Stimulated activated CD4-positive, alpha-beta T cell treated with anti-CD3 and anti-CD28 coated beads, TNF-alpha, amount 100 ng/mL, for 4 hours (primary cell): ENCODE measurements at places on chromosomes 2 and 18.

DNA sequence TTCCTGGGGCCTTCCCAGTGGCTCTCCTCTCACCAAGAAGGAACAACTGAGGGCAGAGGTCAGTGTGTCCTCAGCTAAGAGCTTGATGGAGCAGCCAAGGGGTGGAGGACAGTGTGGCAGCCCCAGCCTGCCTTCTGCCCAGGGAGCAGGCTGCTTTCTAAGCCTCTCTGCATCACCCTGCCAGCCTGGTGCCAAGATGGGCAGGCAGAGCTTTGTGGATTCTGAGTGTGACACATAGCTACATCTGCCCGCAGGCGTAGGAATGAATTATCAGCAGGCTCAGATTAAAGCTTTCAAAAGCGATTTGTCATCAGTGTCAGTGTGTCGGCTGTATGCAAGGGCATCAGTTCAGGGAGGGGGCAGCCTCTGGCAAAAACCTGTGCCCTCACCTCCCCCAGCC lies 8.7 kb downstream of the MAL start:
- no peak for DNase-seq

- DNase-seq, result no peak
Measured at GRCh38 chr2:239700686-239701345, 300.0 kb upstream of the HDAC4 start.

- no peak for DNase-seq
Measured at GRCh38 chr2:236200378-236200777, 32.2 kb upstream of the GBX2 start.

- DNase-seq, result no peak
Measured at GRCh38 chr2:236340251-236340650, 76.0 kb upstream of the ASB18 start.

- no peak for DNase-seq
Measured at GRCh38 chr2:102107741-102108070, 34.8 kb upstream of the IL1R1 start.

GRCh38 chr18:67525328-67526099 lies 9.0 kb upstream of the DSEL start:
- DNase-seq, result no peak

DNA sequence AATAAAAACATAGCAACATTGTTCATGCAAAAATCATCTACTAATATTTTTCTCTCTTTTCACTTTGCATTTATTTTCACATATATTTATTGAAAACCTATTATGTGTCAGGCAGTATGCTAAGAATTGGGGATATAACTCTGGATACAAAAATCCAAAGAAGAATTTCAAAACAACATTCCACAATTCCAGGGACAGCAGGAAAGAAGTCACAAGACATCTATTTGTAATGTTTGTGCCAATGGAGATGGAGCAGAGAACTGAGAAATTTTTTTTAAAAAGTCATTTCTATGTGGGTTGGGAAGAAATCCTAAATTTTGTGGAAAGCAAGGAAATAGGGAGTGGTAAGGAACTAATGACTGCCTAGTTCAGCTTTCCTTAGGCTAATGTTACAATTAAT lies 128.6 kb upstream of the TLK1 start:
- no peak for DNase-seq

- no peak for DNase-seq
Measured at GRCh38 chr2:64942693-64943092, 46.5 kb upstream of the SLC1A4 start.

GRCh38 chr2:118686346-118686745 lies 161.1 kb downstream of the EN1 start:
- DNase-seq, result no peak

DNA sequence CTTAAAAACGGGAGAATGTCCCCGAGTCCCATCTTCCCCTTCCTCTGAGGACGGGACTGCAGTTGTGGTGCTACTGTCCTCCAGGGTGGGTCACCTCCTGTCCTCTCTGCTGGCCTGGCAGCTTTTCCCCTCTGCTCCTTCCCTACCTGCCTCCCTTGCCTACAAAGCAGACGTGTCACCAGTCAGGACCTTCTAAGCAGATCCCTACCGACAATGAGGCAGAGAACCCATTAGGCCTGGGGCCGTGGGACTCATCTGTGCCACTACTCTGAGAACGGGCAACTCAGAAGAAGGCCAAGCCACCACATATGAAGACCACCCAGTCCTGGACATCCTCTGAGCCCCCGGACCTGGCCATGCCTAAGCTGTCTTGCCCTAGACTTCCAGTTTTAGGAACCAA lies 103.0 kb upstream of the TEX51 start:
- DNase-seq, result no peak

GRCh38 chr2:152051436-152051835 lies 47.4 kb downstream of the CACNB4 start:
- DNase-seq, result no peak

- DNase-seq, result no peak
Measured at GRCh38 chr2:100262046-100262445, 60.3 kb downstream of the LONRF2 start.

DNA sequence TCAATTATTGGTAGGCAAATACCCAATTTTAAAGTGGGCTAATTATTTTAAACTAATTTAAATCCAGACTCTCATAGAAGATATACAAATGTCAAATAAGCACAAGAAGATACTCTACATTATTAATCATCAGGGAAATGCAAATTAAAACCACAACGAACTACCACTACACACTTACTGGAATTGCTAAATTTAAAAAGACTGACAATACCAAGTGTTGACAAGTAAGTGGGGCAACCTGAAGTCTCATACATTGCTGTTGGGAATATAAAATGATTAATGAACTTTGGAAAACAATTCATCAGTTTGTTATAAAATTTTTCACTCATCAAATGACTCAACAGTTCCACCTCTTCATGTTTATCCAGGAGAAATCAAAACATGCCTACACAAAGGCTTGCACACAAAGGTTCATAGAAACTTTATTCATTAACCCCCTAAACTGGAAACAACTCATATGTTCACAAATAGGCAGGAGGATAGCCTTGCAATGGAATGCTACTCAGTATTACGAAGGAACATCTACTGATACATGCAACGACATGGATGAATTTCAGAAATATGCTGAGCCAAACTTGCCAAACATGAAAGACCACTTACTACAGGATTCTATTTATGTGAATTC lies 120.8 kb downstream of the MCFD2 start:
- DNase-seq, result no peak

DNA sequence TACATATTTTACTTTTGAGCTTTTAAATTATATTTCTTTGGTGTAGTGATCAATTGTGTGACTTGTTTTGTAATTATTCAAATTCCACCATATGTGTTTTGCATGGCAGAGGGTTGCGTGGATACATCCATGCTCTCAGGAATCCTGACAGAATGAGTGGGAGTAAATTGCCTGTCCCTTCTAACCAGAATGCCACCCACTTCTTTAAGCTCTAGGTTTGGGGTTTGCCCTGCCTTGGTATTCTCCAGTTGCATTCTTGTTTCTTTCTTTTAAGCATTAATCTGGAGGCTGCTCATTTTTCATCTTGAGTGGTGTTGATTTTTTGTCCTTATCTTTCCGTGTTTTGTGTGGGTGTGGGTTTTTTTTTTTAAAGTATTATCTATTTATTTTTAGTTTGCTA lies 360.0 kb downstream of the PTPRM start:
- DNase-seq, result no peak

DNA sequence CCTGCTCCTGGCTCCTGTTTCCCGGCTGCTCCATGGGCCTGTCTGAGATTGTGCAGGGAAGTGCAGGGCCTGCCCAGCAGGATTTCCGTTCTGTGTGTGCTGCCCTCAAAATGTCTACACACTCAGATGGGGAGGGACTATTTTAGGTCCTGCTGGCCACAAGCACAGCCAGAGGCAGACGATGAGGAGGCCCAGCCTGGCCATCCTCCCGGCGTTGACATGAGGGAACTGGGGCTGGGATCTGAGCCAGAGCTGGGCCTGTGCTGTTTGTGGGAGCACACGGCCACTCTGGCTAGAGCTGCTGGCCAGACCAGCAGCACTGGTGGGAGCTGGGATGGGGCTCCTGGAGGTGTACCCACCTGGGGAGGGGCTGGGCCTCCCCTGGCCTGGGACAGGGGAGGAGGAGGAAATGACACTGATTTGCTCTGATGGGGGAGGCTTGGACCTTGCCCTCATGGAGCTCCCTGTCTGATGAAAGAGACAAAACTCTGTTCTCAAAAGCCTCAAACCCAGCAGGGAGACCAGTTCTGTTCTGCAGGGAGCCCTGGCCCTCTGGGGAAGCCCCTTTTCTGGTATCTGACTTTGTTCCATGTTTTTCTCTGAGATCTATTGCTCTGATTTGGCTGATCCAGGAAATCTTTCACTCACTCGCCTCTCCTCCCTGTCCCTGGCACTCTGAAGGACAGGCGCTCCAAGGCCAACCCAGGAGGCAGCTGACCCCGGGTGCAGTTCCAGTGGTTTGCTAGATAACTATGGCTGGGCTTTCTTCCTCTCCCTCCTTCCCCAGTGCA lies 161.8 kb downstream of the DYSF start:
- DNase-seq, result no peak

DNA sequence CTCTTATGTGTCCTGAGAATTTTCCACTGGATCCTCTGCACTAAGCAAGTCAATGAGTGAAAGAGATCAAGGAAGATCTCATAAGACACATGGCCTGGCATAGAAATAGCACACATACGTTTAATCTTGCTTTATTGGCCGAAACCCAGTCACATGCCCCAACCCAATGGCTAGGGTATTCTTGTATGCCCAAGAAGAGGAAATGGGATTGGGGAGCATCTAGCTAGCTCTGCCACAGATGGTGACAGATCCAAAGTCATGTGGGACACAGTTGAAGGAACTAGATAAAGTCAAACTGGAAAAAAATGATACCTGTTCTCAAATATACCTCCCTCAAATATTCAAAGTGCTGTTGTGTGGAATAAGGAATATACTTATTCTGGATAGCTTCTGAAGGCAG lies 74.7 kb downstream of the CD28 start:
- DNase-seq, result no peak

DNA sequence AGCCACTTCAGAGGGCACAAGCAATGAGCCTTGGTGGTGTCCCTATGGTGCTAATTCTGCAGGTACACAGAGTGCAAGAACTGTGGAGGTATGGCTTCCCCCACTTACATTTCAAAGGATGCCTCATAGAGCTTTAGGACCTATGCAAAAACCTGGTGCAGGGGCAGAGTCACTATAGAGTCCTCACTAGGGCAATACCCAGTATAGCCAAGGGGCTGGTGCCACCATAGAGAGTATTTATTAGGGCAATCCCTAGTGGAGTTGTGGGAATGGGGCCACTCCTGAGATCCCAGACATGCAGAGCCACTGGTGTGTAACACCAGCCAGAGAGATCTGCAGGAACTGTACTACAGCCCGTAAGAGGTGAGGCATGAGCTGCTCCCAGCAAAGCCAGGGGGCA lies 312.2 kb downstream of the SLC4A3 start:
- no peak for DNase-seq

- no peak for DNase-seq
Measured at GRCh38 chr2:196335221-196335634, 163.8 kb upstream of the STK17B start.

DNA sequence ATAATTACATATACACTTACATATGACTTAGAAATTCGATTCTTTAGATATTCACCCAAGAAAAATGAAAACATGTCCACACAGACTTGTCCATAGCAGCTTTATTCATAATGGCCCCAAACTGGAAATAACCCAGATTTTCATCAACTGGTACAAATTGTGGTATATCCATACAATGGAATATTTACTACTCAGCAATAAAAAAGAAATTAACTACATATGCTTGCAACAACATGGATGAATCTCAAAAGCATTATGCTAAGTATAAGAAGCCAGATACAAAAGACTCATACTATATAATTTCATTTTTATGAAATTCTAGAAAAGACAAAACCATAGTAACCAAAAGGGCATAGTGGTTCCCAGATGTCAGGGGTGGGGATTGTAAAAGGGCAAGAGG lies 5.1 kb upstream of the REEP1 start:
- DNase-seq, result no peak

DNA sequence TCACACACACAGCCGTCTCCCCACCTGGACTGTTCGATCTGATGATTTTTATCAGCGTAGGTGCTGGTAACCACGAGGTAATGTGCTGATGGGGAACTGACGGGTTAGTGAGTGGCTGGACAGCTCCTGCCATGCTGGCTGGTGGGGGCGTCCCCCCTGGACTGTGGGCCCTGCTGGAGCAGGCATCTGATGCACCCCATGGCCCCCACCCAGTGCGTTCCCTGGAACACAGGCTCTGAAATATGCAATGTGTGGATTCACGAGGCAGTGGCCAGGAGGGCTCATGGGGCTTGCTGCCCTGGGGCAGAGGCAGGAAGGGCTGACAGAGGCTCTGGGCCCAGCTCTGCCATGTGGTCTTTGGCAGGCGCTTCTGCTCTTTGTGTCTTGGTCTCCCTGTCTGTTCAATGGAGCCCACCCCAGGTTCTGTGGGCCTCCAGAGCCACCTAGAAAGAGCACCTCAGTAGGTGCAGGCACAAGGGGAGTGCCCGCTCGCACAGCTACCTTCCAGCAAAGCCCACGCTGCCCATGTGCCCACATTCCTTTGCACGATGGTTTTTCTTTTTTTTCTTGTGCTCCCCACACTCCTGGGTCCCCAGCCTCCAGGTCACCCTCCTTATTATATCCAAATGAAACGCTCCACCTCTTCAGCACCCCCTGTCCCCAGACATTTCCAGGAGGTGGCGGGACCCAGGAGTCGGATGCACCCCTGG lies 10.3 kb upstream of the PXDN start:
- no peak for DNase-seq
